Body of pancreas (tissue), 4 donors: ENCODE measurements at places on chromosomes 12 and 14.

DNA sequence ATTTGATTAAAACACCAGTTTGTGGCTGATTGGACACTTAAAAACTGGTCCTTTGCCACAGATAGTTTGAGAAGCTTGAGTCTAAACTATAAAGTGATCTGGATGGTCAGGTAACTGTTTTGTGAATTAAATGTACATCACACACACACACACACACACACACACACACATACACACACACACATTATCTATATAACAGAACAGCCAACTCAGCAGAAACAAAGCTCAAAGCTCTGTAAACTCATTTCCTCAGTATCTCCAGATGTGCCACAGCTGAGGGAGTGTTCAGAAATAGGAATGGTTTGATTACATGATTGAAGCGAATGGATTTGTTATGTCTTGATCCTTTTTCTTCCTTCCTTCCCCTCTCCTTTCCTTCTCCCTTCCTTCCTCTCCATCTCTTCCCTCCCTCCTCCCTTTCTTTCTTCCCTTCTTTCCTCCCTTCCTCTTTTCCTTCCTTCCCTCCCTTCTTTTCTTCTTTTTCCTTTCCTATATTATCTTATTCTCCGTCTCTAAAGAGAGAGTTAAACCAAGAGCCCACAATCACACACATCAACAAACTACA, 100.3 kb downstream of the LLPH start:
- no peak for DNase-seq

- no peak for DNase-seq
Measured at GRCh38 chr14:36333119-36333518, 12.7 kb upstream of the MBIP start.

DNA sequence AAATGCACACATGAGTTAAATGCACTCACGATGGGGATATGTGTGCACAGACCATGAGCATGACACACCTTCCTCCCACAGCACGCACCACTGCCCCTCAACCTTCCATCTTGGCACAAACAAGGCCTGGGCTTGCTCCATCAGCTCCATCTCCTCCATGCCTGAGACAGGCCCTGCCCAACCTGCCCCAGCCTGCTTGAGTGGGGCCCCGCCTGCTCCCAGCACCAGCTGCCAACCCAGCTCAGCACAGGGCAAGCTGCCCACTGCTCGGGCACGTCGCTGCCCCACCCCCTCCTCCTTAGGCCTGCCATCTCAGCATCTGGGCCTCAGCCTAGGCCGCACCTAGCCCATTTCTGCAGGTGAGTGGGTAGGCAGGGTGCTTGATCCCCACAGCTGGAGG, 27.6 kb upstream of the KRT78 start:
- no peak for DNase-seq

DNA sequence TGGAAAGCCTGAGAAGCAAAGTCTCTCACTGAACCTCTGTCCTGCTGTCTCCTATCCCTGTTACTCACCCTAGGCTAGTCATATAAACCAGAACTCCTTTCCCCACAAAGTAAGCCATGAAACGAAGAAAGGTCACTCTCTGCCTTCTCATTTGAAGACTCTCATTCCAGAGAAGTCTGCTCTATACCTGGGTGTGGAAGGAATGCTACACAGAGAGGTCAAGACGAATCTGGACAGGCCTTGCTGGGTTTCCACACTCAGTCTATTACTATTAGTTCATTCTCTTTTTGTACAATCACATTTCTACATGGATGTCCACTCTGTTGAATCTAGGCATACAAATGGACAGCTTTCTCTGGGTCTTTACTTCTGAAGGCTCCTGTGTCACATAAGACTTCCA, 2.4 kb upstream of the AEBP2 start:
- DNase-seq, result no peak

GRCh38 chr14:40674502-40674901, 932.2 kb upstream of the LRFN5 start:
- DNase-seq, result no peak

GRCh38 chr14:90656973-90657372, 159.3 kb downstream of the TTC7B start:
- DNase-seq, result no peak

DNA sequence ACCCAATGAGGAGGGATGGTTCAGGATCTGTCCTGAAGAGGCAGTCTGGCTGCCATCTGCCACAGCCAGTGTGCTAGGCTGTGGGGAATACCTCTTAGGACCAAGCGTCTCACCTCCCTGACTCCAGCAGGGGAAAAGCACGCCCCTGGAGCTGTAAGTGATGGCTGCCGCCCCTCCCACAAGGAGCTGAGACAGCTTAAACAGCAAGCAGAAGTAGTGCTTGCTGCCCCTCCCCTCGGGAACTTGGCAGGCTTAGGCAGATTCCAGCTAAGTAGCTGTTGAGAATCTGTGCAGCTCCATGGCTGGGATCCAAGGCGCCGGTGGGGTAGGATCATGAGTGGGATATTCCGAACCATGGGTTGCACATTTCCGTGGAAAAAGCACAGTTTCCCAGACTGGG, 360.4 kb upstream of the MDGA2 start:
- DNase-seq, result no peak

DNA sequence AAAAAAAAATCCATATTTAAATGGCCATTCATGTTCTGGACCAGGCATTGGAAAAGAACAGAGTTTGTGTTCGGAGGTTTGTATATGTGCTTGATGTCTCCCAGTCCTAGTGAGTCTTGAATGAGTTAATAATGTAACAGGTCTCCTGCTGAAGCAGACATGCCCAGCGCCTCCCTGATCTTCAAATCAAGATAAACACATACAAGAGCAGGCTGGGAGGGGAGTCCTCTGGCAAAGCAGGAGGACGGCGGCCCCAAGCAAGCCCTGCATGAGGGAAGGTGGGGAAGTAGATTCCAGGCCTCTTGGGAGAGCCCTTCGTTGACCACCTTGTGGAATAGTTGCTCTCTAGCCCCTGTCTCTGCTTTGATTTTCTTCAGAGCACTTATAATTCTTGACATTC, 156.3 kb downstream of the ZFP36L1 start:
- DNase-seq, result no peak

- DNase-seq, result no peak
Measured at GRCh38 chr12:58671196-58671595, 249.1 kb downstream of the LRIG3 start.

DNA sequence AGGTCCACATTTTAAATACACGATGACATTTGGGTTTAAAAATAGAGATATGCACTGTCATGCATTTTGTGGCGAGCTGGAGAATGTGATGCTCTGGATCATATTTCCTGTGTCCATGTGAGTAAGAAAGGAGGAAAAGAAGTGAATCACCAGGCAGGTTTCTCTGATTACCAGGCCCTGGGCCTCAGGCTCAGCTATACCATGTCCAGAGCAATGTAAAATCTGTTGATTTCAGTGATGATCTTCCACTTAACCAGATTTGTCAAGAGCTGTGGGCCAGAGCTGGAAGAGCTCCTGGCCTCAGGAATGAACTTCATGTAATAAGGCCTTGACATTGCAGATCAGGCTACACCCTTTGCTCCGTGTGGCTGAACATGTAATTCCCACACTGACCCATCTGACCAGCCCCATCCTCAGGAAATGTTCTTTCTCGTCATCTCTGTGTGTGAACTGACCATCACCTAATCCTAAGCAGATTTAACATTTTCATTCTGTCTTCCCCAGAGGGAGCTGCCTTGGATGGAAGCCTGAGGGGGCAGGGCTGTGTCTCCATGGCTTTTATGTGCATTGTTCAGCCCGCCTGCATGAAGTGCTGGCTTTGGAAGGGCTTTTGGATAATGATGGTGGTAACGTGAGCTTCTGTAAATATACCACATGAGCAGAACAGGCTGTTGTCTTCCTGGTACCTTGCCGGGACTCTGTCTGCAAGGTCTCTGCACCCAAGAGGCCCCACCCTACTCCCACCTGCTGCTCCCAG, 54.5 kb downstream of the CRACR2A start:
- DNase-seq, result no peak

DNA sequence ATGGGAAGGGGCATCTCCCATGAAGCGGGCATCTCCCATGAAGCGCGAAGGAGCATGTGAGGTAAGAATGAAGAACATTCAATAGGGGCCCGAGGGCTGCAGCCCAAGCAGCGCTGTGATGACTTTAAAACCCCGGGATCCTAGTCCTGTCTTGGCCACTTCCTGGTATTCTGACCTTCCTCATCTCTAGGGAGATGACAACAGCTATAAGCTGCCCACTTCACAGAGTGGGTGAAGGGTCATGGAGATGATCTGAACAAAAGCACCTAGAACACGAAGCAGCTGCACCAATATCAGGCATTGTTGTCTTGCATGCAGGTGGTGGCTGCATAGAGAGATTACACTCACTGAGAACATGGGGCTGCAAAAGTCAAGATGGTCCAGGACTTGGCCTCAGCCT, 64.5 kb downstream of the SPTB start:
- DNase-seq, result no peak

DNA sequence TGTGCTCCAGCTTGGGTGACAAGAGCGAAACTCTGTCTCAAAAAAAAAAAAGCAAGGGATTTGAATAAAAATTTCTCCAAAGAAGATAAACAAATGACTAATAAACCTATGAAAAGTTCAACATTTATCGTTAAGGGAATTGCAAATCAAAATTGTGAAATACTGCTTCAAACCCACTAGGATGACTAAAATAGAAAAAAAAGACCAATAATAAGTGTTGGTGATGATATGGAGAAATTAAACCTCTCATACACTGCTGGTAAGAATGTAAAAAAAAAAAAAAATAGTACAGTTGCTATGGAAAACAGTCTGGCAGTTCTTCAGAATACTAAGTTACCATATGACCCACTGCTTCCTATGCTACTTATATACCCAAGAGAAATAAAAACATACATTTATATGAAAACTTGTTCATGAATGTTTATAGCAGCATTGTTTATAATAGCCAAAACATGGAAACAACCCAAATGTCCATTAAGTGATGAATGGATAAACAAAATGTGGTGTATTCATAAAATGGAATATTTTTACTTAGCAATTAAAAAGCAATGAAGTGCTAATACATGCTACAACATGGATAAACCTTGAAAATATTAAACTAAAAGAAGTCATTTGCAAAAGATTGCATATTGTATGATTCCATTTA, 39.4 kb upstream of the TMPRSS12 start:
- DNase-seq, result no peak

DNA sequence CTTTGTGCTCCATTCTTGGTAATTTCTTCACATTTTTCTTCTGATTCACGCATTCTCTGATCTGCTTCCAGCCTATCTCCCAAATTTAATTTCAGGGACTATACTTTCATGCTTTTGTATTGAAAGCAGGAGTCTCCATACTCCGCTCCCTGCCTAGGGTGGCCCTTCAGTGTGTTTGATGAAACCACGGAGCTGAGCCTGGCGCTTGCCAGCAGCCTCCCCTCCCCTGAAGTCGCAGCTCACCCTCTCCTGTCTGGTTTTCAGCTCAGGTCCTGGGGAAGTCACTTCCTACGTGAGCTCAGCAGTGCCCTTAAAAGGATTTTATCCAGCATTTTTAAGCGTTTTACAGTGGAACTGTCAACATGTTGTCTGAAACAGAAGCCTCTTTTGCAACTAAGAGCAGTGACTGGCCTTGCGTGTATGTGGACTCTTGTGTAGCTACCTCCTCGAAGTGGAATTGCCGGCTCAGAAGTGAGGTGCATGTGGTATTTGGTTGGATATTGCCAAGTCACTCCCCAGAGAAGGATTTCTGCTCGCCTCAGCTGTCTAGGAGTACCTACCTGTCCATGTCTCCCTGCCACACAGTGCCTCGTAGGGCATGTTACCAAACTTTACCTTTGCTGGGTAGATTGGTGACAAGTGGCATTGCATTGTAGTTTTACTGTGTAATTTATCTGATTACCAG, 78.5 kb downstream of the TESC start:
- DNase-seq, result no peak

- no peak for DNase-seq
Measured at GRCh38 chr14:103001226-103001625, 56.1 kb downstream of the CDC42BPB start.

GRCh38 chr14:34052658-34053014, 101.8 kb upstream of the EGLN3 start:
- DNase-seq, result no peak

GRCh38 chr14:30796707-30797106, 77.7 kb upstream of the COCH start:
- no peak for DNase-seq

DNA sequence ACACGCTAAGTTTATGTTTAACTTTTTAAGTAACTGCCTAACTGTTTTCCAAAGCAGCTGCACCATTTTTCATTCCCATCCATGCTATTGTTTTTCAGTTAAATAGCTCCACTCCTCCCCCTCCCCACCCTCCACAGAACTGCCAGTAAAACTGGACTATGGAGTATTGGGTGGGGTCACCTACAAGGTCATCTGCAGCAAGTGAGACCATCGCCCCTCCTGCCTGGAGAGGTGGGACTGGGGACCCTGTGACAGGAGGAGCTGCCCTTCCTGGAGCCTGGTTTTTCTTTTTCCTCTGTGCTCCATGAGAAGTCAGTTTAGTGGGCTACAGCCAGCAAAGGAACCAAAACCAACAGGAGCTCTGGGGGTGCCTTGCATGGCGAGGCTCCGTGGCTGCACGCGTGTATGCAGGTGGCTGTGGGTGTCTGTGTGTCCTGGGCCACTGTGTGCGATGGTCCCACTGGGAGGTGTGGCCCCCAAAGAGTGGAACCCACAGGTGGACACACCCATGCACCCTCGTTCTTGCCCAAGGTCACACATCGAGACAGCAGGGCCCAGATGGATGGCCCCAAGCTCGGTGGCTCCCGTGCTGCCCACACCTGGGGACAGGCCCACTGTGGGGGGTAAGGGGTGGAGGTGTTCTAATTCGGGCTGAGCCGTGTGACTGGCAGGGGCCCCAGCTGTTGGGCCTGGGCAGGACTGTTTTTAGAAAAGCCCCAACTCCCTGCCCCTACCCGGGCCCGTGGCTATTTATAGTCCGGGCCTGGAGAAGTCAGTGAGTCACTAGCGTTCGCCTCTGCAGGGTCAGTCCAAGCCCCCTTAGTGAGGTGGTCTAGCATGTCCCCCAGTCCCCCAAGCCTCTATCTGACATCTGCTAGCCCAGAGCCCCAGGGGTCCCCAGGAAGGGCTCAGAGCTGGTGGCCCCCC, 2.3 kb upstream of the ADSS1 start:
- DNase-seq, result no peak

- no peak for DNase-seq
Measured at GRCh38 chr12:4278329-4279197, 5.0 kb downstream of the CCND2 start.

GRCh38 chr14:95291859-95292542, 27.7 kb downstream of the CLMN start:
- DNase-seq, result peak; percentile 85

- no peak for DNase-seq
Measured at GRCh38 chr12:42730291-42730690, 140.7 kb upstream of the PRICKLE1 start.

GRCh38 chr12:54437243-54437642, 18.2 kb upstream of the ITGA5 start:
- DNase-seq, result no peak

DNA sequence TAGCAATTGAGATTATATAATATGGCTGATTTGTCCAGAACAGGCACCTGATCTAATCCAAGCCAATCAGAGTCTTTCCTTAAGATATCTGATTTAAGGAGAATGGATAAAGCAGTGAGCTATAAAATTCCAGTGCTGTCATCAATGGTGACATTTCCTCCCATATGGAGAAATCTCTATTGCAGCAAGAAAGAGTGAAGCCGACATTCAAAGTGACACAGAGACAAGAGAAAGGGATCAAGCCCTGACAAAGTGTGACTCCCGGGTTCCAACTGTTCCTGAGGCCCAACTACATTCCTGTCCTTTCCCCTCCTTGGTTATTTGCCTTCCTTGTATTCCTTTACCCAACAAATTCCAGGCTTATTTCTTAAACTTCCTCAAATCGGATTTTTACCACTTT, 430.0 kb upstream of the SOX5 start:
- no peak for DNase-seq
